Natural killer cell (primary cell): ENCODE measurements at places on chromosomes 12 and 14. TPM values are rescaled to one million over a fixed set of nuclear protein-coding genes. Genes with fewer than 3 reads are reported as not detected.

The LMNTD1 gene
- not detected for total RNA-seq

The AQP6 gene
- not detected for total RNA-seq

The RAD52 gene
- total RNA-seq, result 13.7 TPM

The MYF6 gene
- not detected for total RNA-seq

The LRP1-AS gene
- not detected for total RNA-seq
